ENCODE measurements at places on chromosomes 11 and 22.

DNA sequence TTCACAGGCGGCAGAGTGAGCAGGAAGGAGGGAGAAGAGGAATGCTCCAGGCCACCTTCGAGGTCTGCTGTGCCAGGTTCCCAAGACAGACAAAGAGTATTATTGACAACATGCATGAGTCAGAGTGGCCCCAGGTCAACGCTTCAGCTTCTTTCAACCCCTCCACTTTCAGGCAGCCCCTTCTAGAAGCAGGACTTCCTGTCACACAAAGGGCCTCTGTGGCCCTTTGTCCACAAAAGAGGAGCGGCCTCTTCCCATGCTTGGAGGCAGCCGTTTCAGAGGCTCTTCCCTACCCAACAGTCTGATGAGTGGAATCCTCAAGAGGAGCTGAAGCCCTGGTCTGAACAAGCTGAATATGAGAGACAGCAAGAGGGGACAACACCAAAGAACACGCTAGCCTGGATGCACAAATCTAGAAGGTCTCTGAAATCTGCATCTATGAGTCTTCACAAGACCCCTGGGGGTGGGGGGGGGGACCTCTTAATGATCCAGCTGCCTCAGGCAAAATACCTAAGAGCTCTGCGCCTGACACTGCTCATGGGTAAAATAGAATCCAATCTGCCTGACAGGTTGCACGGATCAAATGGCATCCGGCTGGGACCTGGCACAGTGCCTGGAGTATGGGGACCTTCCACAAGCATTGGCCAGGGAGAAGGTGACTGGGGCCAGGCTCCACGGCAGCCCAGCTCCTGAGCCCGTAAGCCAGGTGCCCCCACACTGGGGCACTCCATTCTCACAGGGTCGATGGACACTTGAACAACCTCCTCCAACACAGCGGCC lies 67.5 kb downstream of the PACSIN2 start:
- no peak for DNase-seq

DNA sequence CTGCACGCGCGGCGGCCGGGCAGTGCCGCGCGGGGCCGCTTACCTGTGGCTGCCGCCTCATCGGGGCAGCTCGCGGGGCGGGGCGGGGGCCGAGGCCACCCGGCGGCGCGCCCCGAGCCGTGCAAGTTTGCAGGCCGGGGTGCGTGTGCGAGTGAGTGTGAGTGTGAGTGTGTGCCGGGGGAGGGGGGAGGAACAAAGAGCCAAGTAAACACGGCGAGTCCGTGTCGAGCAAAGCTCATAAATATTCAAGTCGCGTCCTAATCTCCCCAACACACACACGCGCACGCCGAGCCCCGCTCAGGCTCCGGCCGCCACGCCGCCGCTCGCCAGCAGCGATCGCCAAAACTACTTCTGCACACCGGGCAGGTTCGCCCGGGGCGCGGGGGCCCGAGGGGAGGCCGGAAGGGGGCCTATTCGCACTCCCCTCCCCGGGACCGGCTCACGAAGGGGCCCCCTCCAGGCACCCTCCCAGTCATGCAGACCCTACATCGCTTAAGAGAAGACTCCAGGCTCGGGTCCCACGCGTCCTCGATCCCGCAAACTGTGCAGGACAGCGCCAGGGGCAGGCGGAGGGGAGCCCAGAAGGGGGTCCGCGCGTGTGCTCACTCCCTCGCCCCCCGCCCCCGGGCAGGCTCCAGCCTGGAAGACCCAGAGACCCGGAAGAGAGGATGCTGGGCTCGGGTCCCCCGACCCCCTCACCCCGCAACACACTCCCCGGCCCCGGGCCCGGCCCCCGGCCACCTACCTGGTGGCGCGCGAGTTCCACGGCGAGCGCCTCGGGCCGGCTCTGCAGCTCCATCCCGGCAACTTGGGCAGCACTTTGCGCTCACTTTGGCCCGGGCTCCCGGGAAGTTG lies 827 bp downstream of the PHF21B start:
- DNase-seq: no peak

DNA sequence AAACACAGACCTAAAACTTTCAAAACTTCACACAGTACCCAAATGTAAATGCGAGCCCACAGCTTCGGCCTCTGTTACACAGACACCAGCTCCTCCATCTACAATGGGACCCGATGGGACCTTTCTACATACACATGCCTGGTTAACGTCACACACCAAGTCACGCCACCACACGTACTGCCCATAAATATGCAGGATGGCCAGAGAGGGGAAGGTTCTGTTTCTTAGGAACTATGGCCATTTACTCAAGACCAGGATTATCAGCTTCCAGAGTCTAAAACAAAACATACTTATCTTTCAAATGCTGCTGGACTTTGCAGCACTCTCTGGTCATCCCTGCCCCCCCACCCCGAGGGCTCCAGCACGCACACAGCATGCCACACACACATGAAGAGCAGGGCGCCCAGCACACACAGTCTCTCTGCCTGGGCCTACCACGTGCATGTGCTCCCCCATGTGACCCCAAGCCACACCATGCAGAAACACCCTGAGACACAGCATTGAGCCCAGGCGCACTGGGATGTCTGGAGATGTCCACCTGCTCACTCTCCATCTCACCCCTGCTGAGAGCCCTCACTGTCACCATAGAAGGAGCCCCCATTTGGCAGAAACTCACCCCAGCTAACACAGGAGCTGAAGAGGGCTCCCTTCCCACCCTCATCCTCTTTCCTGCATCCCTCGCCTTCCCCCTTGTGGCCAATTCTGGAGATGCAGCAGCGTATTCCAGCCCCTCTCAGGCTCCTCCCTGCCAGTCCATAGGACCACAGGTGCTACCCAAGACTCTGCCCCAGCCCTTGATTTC lies 61.8 kb downstream of the SLC22A12 start:
- DNase-seq: peak; percentile 82

GRCh38 chr11:117510646-117511045 lies 183.0 kb downstream of the CEP164 start:
- DNase-seq: no peak

- DNase-seq: no peak
Measured at GRCh38 chr22:33996824-33997223, 76.5 kb upstream of the LARGE1 start.

- no peak for DNase-seq
Measured at GRCh38 chr11:31960126-31960525, 130.7 kb upstream of the RCN1 start.

DNA sequence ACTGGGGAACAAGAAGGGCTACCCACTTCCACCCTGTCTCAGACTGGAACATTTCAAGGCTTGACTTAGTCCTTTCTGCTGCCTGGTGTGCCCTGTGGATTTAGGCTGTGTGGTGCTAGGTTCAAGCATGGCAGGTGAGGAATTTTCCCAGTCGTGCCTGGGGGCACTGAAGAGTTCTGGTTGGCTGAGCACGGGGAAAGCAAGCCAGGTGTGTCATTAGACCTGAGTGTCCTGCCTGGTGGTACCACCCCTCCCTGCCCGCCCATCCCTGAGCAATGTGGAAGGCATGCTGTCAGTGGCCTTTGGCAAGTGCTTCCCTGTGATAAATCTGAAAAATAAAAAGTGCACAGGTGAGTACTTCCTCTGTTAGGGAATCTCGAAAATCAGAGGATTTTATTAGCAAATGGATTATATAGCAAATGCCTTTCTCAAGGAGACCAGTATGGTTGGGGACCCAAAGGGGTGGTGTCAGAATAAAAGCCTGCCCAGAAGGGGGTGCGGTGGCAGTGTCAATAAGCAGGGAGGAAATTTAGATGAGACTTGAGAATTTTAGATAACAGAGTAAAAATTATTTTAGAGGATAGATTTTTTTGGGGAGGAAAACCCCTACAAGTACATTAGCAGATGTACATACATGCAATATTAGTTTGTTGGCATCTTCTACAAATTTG lies 22.8 kb downstream of the TEAD1 start:
- no peak for DNase-seq

DNA sequence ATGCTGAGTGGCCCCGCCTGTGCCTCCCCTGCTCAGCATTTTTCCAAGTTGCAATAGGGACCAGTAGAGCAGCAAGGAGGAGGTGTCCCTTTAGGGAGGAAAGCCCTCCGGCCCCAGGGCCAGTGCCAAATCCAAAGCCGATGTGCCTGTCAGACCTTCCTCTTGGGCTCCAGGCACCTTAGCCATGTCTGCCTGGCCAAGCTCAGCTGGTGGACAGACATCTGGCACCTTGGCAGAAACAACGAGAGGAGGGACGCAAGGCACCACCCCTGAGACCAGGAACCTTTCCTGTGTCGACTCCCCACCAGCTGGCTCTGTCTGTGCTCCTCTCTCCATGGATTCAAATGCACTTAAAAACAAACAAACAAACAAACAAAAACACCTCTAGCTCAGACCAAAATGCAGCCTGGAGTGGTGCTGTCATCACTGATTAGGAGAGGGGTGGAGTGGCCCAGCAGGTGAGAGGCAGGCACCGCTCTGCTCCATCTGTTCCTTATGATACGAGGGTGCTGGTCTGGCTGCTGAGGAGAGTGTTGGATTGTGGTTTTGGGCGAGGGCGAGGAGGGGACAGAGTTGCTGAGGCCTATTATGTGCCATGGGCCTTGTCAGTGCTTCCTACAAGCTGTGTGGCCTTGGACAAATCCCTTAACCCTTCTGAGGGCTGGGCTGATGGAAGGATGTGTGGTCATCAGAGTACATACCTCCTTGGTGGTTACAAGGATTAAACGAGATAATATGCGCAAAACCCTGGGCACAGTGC lies 46.2 kb downstream of the TP53I11 start:
- no peak for DNase-seq

DNA sequence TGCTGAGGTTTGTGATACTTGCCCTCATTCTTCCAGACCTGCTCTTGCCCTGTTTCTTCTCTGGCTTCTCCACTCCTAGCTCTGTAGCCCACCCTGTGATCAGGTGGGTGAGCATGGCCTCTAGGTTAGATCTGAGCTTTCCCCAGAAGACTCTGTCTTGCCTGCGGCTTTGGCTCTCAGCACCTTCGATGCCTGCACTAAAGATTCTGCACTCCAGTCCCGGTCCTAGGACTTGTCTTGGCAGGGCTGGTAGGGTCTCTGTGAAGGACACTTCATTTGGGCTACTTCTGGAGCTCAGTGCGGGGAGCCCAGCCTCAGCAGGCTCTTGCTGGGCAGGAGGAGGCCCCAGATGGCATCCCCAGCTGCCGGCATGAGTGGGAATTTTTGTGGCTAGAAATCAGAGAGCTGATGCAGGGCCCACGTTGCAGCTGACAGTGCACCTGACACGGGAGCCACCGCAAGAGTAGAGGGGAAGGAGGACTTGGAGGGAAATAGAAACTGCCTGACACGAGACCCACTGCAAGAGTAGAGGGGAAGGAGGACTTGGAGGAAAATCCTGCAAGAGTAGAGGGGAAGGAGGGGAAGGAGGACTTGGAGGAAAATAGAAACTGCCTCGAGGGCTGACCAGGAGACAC lies 226.9 kb upstream of the B3GAT1 start:
- no peak for DNase-seq

DNA sequence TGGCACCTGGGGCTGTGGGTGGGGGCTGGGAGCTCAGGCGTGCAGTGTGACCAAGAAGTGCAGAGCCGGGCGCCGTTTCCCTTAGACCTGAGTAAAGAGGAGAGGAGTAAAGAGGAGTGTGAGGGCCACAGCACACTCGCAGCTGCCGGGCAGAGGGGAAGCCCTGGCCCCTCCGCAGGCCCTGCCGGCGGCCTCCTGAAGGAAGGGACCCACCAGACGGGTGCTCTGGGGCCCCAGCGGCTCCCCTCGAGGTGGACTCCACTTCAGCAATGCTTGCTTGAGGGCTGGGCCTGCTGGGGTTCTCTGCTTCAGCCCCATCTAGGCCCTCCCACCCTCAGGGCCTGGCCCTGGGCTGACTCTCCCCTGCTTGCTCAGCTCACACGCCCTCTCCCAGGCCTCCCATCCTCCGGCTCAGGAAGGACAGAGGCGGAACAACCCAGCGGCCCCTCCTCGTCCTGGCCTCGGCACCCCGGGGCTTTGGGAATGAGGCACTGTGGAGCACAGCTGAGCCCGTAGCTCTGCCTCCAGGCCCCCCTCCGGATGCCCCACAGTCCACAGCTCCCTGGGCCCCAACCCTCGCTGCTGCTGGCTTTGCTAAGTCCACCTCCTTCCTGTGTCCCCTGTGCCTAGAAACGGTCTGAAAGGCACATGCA lies 1198.7 kb downstream of the BRD1 start:
- no peak for DNase-seq

GRCh38 chr22:38075105-38075825 lies 8.7 kb downstream of the SLC16A8 start:
- no peak for DNase-seq

- no peak for DNase-seq
Measured at GRCh38 chr11:65118097-65118837, 766 bp upstream of the ZNHIT2 start.

GRCh38 chr11:12642040-12642439 lies 32.2 kb upstream of the TEAD1 start:
- no peak for DNase-seq

DNA sequence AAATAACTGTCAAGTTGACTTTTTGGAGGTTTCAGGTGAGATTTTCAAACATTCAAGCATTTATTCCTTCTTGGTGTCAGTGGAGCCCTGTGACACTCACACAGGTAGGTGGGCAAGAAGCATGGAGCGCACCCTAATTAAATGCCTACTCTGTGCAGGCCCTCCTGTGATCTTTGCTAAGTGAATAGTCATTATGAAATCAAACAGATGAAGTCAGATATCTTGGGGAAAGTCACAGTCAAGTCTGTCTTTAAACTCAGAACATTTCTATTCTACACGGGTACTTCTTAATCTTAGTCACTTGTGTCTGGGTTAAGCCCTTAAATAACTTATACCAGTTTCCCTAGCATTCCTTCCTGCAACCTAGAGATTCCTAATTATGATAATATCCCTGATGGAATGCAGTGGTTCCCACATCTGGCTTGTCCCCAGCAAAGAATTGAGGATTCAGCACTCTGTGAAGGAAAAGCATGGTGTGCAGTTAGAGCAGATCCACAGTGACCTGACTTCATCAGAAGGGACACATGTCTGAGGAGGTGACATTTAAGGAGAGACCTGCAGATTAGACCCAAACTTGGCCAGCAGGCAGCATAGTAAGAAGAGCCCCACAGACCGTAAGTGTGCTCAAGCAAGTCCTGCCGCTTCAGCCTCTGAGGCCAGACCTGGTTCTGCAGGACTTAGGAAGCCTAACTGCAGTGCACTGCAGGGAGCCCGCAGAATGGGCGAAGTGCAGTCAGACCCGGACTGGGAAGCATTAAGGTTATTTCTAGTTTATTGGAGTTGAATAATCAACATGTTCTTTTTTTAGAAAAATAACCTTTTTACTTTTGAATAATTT lies 85.3 kb upstream of the GAL start:
- no peak for DNase-seq
